ENCODE measurements at places on chromosomes 11 and 22.
A peak's percentile ranks its signal among the peaks of the same experiment; 100 is the strongest.

DNA sequence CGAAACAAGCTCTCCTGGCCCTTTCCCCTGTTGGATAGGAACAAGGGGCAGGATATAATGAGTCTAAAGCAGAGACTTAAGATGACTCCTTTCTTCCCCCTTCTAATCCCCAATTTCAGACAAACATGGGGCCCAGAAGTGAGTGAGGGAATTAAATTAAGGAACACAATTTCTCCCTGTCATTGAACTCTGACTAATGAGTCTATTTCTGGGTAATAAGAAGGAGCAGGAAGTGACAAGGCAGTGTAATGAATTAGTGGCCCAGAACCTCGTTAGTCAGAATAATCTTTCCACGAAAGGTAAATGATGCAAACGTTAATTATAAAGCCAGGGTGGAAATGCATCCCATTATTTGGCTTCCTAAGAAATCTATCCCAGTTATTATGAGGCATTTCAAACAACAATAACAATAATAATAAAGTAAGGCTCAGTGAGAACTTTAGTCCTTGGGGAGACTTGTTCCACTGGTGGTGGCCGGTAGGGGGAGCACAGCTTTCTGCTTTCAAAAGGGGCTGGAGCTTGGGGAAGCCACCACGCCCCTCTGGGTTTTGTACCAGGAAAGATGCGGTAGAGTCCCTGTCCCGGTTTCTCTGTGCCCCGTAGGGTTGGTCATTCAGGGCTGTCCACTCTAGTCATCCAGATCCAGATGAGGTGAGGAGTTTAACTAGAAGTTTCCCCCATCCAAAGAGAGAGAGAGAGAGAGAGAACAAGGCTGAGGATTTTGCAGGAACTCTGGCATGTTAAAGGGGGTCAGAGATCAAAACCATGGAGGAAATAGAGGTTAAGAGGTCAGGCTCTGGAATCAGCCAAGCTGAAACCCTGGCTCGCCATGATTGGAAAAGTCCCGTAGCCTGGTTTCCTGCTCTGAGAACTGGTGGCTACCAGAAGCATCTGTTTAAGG lies 298.3 kb downstream of the NTM start:
- H3K27ac ChIP-seq: no peak overlapping the region
- H3K4me3 ChIP-seq: no peak overlapping the region
- no peaks in the 10 kb centered on the region for H3K4me1 ChIP-seq
- H3K27me3 ChIP-seq: peaks cover 6% of the 10 kb centered on the region

GRCh38 chr22:20149257-20150250 lies 1.3 kb downstream of the CCDC188 start:
- H3K36me3 ChIP-seq: no peaks in the 10 kb centered on the region
- no peak overlapping the region for H3K27ac ChIP-seq
- H3K27me3 ChIP-seq: no peaks in the 10 kb centered on the region

DNA sequence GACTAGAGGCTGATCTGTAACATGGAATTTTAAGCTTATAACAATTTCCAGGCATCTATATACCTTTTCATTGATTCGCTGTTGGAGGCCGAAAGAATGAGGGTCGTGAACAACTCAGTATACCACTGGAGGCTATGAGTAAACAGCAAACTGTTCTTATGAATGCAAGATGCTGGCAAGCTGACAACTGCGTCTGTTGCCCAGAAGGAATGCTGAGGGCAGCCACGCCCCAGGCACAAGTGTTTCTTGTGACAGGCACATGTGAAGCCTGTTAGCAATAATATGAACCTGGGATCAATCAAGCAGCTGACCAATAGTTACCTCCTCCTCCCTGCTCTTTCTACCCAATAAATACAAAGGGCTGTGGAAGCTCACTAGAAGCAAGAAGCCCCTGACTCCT lies 15.3 kb downstream of the RTCB start:
- H3K4me3 ChIP-seq: no peak overlapping the region
- DNase-seq: peak; percentile 73
- no peaks in the 10 kb centered on the region for H3K27me3 ChIP-seq
- H3K27ac ChIP-seq: no peak overlapping the region

- H3K4me1 ChIP-seq: peaks cover 10% of the 10 kb centered on the region
- no peak overlapping the region for H3K27ac ChIP-seq
- peak overlapping the region; percentile 44 for H3K4me3 ChIP-seq
- peaks cover 22% of the 10 kb centered on the region for H3K27me3 ChIP-seq
Observed at GRCh38 chr11:66727282-66728037, 1.6 kb downstream of the SPTBN2 start.

- no peaks in the 10 kb centered on the region for H3K36me3 ChIP-seq
- H3K4me1 ChIP-seq: peaks cover 3% of the 10 kb centered on the region
- DNase-seq: no peak
- H3K4me3 ChIP-seq: no peak overlapping the region
- H3K27me3 ChIP-seq: no peaks in the 10 kb centered on the region
- H3K27ac ChIP-seq: no peak overlapping the region
Observed at GRCh38 chr22:31126869-31127175, 4.1 kb downstream of the INPP5J start.

GRCh38 chr22:44181033-44181911 lies 547 bp downstream of the PARVG start:
- peak overlapping the region; percentile 84 for H3K27ac ChIP-seq
- H3K4me3 ChIP-seq: peak overlapping the region; percentile 48
- peaks cover 8% of the 10 kb centered on the region for H3K27me3 ChIP-seq

GRCh38 chr11:43359422-43359818 lies 700 bp downstream of the TTC17 start:
- no peaks in the 10 kb centered on the region for H3K27me3 ChIP-seq
- H3K27ac ChIP-seq: peak overlapping the region; percentile 93
- no peak for DNase-seq
- H3K4me1 ChIP-seq: peaks cover 16% of the 10 kb centered on the region
- H3K36me3 ChIP-seq: no peaks in the 10 kb centered on the region
- H3K4me3 ChIP-seq: peak overlapping the region; percentile 95

- H3K4me1 ChIP-seq: peaks cover 3% of the 10 kb centered on the region
- no peak overlapping the region for H3K4me3 ChIP-seq
- H3K27ac ChIP-seq: no peak overlapping the region
Observed at GRCh38 chr11:512761-513595, 5.9 kb upstream of the RNH1 start.

- H3K27ac ChIP-seq: no peak overlapping the region
- H3K4me1 ChIP-seq: peaks cover 8% of the 10 kb centered on the region
- DNase-seq: peak; percentile 55
- no peaks in the 10 kb centered on the region for H3K27me3 ChIP-seq
- no peak overlapping the region for H3K4me3 ChIP-seq
Observed at GRCh38 chr11:130212431-130212961, 52.9 kb downstream of the ST14 start.

DNA sequence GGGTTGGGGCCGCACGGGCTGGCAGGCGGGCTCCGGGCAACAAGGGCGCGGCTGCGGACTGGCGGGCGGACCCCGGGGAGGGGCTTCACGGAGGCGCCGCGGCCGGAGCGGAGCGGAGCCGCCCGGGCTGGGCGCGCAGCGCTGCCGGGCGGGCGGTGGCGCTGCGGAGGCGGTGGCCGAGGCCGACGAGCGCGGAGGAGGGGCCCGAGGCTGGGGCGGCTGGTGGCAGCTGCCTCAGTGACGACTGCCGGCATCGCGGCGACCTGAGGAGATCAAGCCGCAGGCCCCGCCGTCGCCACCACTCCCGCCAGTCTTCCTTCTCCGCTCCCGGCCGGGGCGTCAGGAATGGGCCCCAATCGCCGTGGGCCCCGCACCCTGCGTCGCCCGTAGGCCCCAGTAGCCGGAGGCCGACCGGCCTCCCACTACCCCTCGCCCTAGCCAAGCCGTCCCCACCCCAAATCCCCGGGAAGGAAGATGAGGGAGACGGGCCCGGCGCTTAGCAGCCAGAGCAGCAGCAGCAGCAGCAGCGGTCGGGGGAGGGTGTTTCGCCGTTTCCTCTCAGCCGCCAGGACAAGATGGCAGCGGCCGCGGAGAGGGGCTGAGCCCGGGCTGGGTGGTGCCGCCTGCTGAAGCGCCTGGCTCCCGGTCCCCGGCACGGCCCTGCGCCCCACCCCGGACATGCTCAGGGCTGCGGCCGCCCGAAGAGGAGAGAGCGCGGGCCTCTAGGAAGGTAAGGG lies at the start of gene HIPK3:
Gene HIPK3, plus strand, starts transcription at position 222 of the 737 bp plus-strand sequence.
- H3K27me3 ChIP-seq: no peaks in the 10 kb centered on the region
- H3K27ac ChIP-seq: peak within 1 kb of the TSS; percentile 100
- peak within 1 kb of the TSS; percentile 92 for H3K4me3 ChIP-seq
- H3K36me3 ChIP-seq: no peaks in the 10 kb centered on the region
- DNase-seq: peak; percentile 95
- H3K4me1 ChIP-seq: peaks cover 26% of the 10 kb centered on the region

- no peak overlapping the region for H3K27ac ChIP-seq
- H3K36me3 ChIP-seq: no peaks in the 10 kb centered on the region
- H3K27me3 ChIP-seq: no peaks in the 10 kb centered on the region
- H3K4me1 ChIP-seq: no peaks in the 10 kb centered on the region
- peak; percentile 53 for DNase-seq
Observed at GRCh38 chr11:2571598-2572281, 126.9 kb downstream of the KCNQ1 start.

DNA sequence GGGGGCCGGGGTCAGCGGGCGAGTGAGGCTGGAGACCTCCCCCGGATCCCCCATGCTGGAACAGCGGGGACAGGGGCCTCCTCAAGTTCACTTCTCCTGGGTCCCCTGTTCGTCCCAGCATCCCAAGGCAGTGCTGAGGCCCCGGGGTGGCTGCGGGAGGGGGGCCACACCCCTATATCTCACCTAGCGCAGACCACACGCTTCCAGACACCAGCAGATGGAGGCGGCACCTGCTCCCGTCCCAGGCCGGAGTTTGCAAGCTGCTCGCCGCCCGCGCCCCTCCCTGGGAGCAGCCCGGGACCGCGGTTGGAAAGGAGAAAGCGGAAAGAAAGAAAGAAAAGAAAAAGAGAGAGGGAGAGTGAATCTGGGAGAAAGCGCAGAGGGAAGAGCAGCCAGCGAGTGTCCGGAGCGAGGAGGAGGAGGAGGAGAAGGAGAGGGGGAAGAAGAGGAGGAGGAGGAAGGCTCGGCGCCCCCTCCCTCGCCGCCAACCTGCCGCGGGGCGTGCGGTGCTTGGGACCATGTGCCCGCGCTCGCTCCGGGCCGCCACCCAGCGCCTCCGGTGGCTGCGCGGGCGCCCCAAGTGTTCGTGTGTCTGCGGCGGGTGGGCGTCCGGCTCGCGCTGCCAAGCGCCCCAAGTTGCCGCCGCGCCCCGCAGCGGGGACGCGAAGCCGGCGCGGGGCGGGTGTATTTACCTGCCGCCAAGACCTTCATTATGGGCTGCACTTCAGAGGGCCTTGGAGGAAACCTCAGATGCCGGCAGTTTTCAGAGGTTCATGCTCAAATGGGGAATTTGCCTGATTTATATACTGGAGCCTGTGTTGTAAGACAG lies at the start of gene LIF:
Gene LIF, minus strand, starts transcription at position 775 of the 829 bp plus-strand sequence. Its CDS starts 64 bp downstream, at position 711.
- peaks cover 11% of the 10 kb centered on the region for H3K27me3 ChIP-seq
- peak within 1 kb of the TSS; percentile 54 for H3K4me3 ChIP-seq
- peaks cover 16% of the 10 kb centered on the region for H3K4me1 ChIP-seq
- peak within 1 kb of the TSS; percentile 42 for H3K27ac ChIP-seq
- no peaks in the 10 kb centered on the region for H3K36me3 ChIP-seq

DNA sequence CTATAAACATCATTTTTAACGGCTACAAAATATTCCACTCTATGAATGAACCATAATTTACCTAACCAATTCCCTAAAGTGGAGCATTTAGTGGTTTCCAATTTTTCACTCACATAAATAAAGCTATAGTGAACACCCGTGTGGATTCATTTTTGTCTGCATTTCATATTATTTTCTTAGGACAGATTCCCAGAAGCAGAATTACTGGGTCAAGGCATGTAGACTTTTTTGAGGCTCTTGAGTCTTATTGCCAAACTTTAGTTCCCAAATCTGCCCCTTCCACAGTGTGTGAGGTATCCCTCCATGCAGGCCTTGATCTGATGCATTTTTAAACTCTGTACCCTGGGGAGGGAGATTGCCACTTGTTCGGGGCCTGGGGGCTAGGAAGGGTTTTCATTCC lies 198.2 kb downstream of the TENM4 start:
- H3K4me1 ChIP-seq: peaks cover 5% of the 10 kb centered on the region
- H3K36me3 ChIP-seq: no peaks in the 10 kb centered on the region
- no peak overlapping the region for H3K4me3 ChIP-seq
- no peak for DNase-seq

- no peaks in the 10 kb centered on the region for H3K27me3 ChIP-seq
- peak overlapping the region; percentile 24 for H3K4me3 ChIP-seq
- peaks cover 34% of the 10 kb centered on the region for H3K4me1 ChIP-seq
- peak; percentile 93 for DNase-seq
- peak overlapping the region; percentile 61 for H3K27ac ChIP-seq
- no peaks in the 10 kb centered on the region for H3K36me3 ChIP-seq
Observed at GRCh38 chr11:64181506-64182411, 4.2 kb upstream of the STIP1 start.
